Stimulated activated CD8-positive, alpha-beta memory T cell treated with anti-CD3 and anti-CD28 coated beads, Interleukin-4, amount 100 ng/mL, for 1 hour (primary cell): ENCODE measurements at places on chromosomes 12 and 14.

- DNase-seq = no peak
Observed at GRCh38 chr12:118498171-118498570, 121.8 kb downstream of the SUDS3 start.

DNA sequence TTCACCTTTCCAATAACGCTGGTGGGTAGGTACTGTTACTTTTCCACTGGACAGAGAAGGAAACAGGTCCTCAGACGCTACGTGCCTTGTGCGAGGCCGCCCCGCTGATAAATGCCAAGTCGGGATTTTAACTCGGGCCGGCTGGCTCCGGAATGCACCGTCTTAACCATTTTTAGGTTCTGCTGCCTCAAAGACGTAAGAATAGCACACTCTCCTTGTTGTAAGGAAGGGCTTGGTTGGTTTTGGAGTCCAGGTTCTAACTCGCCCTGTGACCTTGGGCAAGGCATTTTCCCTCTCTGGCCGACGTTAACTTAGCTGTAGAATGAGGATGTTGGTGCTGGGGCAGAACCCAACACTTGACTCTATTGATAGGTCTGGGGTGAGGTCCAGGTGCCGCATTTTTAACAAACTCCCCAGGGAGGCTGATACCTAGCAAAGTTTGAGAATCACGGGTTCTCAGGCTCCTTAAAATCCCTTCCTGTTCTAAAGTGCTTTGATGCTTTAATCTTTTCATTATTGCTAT, 814 bp downstream of the ANKRD13A start:
- no peak for DNase-seq

- no peak for DNase-seq
Observed at GRCh38 chr14:93343266-93343665, 3.7 kb upstream of the COX8C start.

DNA sequence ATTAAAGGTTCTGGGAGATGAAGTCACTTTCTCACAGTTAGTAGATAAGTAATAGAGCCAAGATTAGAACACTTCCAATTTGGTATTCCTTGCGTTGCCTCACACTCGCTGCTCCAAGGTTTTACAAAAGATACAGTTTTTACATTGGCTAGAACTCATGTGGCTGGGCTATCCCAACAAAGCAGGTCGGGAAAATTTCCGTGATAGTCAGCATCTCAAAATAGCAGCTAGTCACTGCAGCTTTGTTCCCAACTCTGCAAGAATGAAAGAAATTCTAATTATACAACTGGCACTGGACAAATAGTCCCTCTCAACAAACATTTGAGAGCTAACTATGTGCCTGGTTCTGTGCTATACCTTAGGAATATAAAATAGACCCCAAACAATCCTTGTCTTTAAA, 24.6 kb upstream of the PPP1R12A start:
- DNase-seq = no peak

DNA sequence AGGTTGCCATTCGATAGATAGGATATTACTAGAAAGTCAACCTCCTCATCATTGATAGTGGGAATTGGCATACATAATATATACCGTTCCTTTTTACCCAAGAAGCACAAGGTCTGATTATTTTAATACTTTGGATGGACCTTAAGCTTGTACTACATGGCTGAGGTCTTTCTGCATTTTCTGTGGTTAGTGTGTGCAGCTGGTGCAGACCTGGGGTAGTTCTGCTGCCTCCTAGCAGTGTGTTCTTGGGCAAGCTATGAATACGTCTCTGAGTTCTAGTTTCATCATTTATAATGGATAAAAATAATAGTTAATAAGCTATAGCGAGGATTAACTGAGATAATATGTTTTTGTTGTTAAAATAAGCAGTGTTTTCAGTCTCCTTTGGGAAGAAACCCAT, 2.2 kb downstream of the ZDHHC17 start:
- no peak for DNase-seq

- no peak for DNase-seq
Observed at GRCh38 chr14:77065851-77066577, 32.0 kb upstream of the CIPC start.

DNA sequence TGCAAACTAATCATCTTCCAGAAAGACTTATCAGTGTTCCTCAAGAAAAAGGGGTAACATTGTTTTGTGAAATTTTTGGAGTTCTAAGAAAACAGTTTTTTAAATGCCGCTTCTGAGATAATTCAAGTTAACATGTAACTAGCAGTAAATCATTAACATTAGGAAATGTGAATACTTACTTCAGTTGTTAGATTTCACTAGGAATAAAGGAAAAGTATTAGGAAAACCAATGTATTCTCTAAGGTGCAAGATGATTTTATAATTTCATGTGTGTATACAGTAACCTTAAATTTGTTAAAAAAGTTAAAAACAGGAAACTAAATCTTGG, 36.8 kb downstream of the PAPOLA start:
- no peak for DNase-seq

- no peak for DNase-seq
Observed at GRCh38 chr14:55272922-55273321, 1.7 kb downstream of the FBXO34 start.

- no peak for DNase-seq
Observed at GRCh38 chr14:79724934-79725717, 486.2 kb downstream of the DIO2 start.

GRCh38 chr12:122076743-122077495, 1.6 kb upstream of the MLXIP start:
- DNase-seq = no peak

DNA sequence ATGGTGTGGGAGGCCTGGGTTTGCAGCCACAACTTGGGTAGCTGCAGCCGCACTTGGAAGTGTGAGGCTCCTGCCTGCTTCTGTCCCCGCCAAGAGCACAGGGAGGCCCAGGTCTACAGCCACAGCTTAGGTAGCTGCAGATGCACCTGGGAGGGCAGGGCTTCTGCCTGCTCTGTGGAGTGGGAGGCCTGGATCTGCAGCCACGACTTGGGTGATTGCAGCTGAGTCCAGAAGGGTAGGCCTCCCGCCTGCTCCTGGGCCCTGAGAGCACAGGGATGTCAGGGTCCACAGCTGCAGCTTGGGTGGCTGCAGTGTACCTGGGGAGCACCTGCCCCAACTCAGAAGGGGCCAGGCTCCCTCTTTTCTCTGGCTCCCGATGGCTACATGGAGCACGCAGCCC, 287.3 kb downstream of the AEBP2 start:
- no peak for DNase-seq

DNA sequence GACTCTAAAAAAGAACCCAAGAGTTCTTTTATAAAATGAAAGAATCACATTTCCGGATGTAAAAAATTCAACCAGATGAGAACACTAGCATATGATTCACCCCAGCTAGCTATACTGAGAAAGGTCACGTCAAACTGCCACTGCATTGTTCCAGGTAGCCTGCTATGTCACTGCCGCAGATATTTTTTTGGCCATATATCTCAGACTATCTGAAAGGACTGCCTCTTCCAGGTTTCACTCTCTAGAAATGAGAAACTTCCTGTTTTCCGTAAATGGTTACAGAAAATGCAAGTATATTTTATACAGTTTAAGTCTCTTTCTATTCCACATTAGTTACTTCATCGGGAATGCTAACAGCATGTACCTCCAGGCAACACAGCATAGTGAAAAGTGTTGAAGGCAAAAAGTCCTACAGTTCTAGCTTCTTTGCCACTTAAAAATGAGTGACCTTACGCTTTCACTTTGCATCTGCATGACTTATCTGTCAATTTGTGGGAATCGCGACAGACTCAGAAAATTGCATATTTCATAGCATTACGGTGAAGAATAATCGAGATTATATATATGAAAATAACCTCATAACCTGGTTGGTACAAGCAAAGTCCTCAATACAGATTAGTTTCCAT, 105.2 kb downstream of the MED13L start:
- DNase-seq = no peak

DNA sequence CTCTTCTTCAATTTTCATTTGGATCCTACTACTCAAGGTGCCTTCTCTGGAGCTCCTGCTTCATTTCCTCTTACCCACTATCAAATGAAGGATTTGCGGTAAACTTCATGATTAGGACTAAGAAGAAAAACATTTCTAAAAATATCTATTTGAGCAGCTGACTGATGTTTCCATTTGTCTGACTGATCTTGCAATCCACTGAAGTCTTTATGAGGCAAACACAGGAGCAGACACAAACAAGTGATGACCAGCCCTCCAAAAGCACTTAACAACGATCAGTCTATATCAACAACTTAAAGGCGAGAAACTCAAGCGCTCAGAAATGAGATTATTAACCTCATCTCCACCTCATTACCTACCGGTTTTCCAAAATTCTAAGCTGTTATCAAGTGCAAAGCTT, 26.2 kb downstream of the OSBPL8 start:
- DNase-seq = no peak

DNA sequence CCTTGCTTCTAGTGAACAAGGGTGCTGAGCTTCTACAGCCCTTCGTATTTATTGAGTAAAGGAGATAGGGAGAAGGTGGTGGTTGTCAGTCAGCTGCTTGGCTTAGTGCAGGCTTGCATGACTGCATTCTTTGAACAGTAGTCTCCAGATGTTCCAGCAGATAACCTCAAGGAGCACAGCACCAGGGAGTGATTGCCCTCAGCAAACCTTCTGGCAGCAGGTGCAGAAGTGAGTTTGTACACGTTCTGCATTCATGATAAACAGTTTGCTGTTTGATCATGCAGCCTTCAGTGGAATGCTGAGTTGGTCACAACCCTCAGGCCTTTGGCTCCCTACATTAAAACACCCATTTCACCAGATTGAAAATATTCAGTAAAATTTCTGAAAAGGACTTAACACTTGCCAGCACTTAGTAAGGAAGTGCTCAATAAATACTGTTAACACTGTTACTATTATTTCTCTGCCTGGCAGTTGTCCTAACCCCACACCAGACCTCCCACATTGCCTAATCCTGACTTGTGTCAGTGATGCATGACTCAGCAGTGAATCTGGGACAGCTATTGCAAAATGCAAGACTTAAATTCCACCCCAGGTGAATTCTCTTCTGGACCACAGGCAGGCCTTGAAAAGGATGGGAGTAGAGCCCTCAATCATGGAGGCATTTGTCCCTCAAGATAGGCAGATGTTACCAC, 18.9 kb upstream of the CARMIL3 start:
- DNase-seq = no peak
